ENCODE measurements at places on chromosomes 12 and 14. TPM values are rescaled to one million over a fixed set of nuclear protein-coding genes. Genes with fewer than 3 reads are reported as not detected.

Gene SMCO3
- total RNA-seq = 29.1 TPM

Gene PRKD1
- total RNA-seq = 1.2 TPM

Gene DRAM1
- total RNA-seq = 10.2 TPM

Gene TMEM19
- total RNA-seq = 21.6 TPM

Gene SUPT16H
- 55.4 TPM for total RNA-seq

Gene TAS2R30
- total RNA-seq = 7.0 TPM

Gene DLK1
- total RNA-seq = not detected

Gene GLT8D2
- total RNA-seq = 29.4 TPM

Gene SAMD15
- 3.5 TPM for total RNA-seq

Gene KCNH3
- not detected for total RNA-seq

Gene RD3L
- total RNA-seq = not detected

Gene KLRB1
- total RNA-seq = not detected

Gene DHRS4L2
- 9.4 TPM for total RNA-seq

Gene NGB
- not detected for total RNA-seq

Gene CARMIL3
- under 0.01 TPM for total RNA-seq

Gene TAMALIN
- not detected for total RNA-seq

Gene CD69
- 0.22 TPM for total RNA-seq

Gene CAND1
- 106 TPM for total RNA-seq

Gene RNF10
- 102 TPM for total RNA-seq

Gene FAM234B
- total RNA-seq = 6.2 TPM

Gene FLRT2
- 21.3 TPM for total RNA-seq

Gene PRICKLE1
- 12.6 TPM for total RNA-seq

Gene TMTC2
- total RNA-seq = 131 TPM

Gene LMO3
- not detected for total RNA-seq

Gene SRRM4
- under 0.01 TPM for total RNA-seq

Gene HNF1A
- not detected for total RNA-seq

Gene PSMB5
- 157 TPM for total RNA-seq

Gene FGD4
- 89.9 TPM for total RNA-seq

All from placental epithelial cell (primary cell).